Brain pericyte (primary cell): ENCODE measurements at places on chromosomes 6 and 20.

- DNase-seq = no peak
Observed at GRCh38 chr6:112153926-112154607, 66.7 kb downstream of the FAM229B start.

GRCh38 chr6:112909781-112910180, 562.7 kb downstream of the RFPL4B start:
- DNase-seq = no peak

DNA sequence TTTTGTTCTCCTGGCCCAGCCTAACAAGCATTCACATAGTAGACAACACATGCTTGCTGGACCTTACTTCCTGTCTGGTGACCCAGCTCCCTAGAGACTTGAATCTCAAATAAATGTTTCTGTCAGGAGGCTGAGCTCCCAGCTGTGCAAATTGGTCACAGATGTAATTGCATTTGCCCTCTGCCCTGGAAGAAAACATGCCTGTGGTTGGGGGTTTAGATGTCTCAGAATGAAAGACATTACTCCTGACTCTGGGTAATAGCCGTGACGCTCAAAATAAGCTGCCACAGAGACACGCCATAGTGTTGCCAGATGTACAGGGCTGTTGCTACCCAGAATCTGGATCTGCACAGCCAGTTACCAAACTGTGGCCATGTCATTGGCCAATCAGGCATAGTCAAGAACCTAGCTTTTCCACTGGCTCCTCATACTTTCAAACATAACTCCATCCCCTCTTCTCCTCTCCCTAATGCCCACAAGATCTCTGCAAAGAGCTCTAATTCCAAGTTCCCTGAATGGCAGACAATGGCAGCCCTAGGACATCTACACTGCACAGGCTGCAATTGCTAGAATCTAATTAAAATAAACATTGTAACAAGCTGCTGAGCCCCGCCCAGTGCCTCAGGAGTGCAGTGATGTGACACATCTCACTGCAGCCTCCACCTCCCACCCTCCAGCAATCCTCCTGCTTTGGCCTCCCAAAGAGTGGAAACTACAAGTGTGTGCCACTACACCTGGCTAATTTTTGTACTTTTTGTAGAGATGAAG, 32.8 kb upstream of the GMPR start:
- peak; percentile 97 for DNase-seq

- peak; percentile 50 for DNase-seq
Observed at GRCh38 chr6:150857062-150857944, 8.2 kb upstream of the MTHFD1L start.

GRCh38 chr6:135181333-135182070, 394 bp downstream of the MYB start:
- no peak for DNase-seq

DNA sequence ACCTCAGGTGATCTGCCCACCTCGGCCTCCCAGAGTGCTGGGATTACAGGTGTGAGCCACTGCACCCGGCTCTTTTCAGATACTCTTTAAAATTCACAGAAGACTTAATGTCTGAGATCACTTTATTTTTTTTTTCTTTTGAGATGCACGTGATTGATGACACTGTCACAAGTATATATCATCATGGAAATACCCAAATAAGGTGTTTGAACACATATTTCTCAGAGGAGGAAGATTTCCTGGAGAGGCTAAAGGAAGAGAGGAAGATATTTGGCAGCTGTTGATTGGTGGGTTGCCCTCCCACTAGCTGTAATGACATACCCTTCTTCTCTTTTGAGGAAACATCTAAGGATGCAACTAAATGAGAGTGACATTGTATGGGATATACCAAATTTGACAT, 225.9 kb upstream of the CITED2 start:
- no peak for DNase-seq

- no peak for DNase-seq
Observed at GRCh38 chr6:70130865-70131264, 172.0 kb downstream of the COL9A1 start.

DNA sequence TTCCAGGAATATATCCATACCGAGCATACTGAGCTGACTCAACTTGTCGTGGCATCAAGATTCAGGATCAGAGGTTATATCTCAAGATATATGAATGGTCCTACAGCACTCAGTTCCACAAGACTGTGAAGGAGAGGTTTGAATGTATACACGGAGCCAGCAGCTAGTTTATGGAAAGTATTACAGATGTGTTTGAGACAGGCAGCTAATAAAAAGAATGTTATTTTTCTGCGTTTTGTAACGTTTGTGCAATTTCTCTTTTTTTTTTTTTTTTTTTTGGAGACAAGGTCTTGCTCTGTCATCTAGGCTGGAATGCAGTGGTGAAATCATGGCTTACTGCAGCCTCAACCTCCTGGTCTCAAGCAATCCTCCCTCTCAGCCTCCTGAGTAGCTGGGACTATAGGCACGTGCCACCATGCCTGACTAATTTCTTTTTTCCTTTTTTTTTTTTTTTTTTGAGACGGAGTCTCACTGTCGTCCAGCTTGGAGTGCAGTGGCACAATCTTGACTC, 3.4 kb upstream of the FAM110A start:
- no peak for DNase-seq

GRCh38 chr20:2038161-2038560, 44.3 kb upstream of the PDYN start:
- DNase-seq = no peak

- DNase-seq = peak; percentile 38
Observed at GRCh38 chr6:39357998-39358686, 35.6 kb upstream of the KCNK16 start.

DNA sequence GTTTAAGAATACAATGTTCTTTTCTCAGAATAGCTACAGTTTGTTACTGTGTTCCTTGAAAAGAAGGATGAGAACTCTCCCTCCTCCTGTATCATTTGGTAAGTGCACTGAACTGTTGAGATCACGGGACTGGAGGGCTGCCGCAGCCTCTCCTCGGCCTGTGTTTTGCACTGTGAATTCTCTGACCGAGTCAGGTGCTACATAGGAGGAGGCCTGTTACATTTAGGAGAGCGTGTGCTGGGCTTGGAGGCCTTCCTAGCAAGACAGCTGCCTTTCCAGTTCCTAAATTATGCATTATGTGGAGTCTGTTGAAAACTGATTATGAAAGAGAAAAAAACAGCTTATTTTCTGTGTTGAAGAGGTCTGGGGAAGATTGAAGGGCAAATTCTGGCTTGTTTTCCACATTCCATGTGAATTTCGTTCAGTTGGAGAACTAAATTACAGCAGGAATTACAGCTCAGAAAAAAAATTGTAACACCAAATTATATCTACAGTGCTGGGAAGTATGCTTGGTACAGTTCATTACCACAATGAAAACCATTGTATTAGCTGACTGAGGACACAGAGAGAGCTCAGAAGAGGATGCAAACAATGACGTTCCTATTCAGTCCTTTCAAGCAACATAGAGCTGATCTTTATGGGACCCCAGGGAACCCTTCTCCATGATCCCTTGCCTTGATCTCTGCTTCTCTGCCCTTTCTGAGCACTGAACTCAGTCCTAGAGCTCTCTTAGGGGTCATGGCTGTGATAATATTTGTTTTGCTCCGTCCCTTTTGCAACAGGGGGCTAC, 2.8 kb downstream of the TMC2 start:
- no peak for DNase-seq

GRCh38 chr20:44549123-44549522, 27.3 kb upstream of the SERINC3 start:
- DNase-seq = no peak

DNA sequence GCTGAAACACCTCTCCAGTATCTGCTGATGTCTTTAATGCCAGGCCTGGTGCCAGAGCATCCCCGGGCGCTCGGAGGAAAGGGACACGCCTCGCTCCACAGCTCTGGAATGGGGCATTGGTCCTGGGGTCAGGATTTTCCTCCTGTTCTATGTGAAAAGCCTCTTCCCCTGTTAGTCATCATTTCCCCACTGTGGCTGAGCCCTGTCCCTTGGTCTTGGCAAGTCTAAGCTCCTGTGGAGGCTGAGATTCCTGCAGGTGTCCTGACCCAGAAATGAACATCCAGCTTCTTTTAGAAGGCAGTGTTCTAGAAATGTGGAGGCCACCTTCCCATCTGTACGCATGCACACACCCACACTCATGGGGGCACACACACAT, 19.4 kb downstream of the SYNDIG1 start:
- DNase-seq = no peak

- DNase-seq = no peak
Observed at GRCh38 chr20:14599613-14600012, 262.2 kb upstream of the FLRT3 start.

DNA sequence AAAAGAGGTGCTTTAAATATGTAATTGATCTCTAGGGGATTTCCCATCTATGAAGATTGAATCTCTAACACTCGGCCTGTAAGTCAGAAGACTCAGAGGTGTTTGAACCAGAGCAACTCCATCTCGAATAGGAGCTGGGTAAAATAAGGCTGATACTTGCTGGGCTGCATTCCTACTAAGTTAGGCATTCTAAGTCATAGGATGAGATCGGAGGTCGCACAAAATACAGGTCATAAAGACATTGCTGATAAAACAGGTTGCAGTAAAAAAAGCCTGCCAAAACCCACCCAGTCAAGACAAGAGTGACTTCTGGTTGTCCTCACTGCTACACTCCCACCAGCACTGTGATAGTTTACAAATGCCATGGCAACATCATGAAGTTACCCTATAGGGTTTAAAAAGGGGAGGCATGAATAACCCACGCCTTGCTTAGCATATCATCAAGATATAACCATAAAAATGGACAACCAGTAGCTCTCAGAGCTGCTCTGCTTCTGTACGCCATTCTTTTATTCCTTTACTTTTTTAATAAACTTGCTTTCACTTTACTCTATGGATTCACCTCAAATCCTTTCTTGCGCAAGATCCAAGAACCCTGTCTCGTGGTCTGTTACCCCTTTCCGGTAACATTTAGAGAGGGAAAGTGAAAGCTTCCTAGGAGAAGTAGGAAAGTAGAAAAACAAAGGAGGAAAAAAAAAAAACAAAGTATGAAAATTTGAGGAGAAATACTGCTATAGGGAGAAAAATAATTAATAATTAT, 129.7 kb upstream of the PHACTR1 start:
- no peak for DNase-seq

DNA sequence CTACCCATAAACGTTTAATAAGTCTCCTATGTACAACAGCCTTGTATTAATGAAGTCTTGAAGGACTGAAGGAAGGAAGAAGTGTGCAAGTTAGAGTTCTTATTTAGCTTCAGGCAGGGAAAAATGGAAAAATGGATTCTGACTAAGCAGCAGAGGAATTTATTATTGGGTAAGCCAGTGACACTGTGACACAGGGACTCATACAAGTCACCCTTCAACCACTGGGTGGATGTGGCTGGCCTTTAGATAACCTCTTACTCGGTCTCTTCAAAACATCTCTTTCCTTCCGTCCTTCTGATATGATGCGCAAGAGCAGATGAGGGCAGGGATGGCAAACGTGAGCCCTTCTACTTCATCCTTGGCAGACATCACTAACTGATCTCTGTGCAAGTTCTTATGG, 145.6 kb downstream of the DHX35 start:
- DNase-seq = no peak

DNA sequence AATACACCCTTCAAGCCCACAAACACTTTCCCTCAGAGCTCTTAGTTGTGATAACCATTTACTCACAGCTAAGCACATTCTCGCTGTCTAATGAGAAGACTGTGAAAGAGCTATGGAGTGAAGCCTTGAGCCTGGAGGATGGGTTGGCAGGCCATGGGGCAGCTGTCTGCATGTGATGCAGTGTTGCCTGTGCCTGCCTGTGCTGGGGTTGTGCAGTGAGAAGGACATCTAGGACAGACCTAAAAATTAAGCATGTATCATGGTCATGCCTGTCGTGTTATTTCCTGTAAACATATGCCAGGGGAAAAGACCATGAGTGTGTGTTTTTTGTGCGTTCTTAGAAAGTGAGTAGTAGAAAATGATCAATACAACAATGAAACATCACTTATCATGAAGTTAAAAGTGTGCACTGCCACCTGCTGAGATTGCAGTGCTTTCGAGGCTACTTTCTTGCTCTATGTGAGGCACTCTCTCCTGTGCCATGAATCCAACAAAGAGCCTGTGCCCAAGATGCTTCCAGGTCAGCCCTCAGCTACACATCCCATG, 8.1 kb upstream of the ZC3H12D start:
- DNase-seq = no peak

DNA sequence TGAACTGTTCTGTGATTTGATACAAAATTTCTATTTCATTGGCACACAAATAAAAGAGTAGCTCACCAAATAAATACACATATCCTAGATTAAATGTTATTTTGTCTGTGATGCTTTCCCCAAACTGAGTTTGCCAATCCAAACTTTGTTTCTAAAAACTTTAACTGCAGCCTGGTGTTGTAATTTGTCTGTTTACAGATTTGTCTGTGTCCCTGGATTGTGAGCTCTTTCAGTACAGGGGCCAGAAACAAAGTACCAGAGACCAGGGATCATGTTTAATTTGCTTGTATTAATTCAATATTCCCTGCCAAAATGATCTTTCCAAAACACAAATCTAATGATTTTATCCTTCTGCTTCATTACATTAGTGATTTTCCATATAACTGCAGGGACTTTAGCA, 1044.6 kb upstream of the GJE1 start:
- DNase-seq = no peak

GRCh38 chr6:170378502-170378901, 71.9 kb downstream of the FAM120B start:
- no peak for DNase-seq

DNA sequence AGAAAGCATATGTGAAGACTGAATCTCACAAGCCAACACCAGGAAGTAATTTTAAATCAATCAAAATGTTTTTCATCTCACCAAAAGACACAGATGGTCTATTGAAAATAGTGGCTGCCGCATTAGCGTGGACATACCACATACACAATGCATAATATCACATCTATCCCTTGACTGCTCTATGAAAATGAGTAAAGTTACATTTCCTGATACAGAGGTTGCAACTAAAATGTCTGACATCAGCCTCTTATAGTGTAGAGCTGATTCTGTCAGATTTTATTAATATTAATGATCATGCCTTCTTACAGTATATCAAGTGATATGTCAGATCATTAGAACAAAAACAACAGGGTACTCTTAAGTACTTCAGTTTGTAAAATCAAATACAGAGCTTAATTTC, 339.8 kb upstream of the EPHA7 start:
- DNase-seq = no peak

- DNase-seq = no peak
Observed at GRCh38 chr6:147614501-147614900, 106.0 kb downstream of the SAMD5 start.

- DNase-seq = no peak
Observed at GRCh38 chr6:33112148-33112547, 36.4 kb downstream of the HLA-DPB1 start.

DNA sequence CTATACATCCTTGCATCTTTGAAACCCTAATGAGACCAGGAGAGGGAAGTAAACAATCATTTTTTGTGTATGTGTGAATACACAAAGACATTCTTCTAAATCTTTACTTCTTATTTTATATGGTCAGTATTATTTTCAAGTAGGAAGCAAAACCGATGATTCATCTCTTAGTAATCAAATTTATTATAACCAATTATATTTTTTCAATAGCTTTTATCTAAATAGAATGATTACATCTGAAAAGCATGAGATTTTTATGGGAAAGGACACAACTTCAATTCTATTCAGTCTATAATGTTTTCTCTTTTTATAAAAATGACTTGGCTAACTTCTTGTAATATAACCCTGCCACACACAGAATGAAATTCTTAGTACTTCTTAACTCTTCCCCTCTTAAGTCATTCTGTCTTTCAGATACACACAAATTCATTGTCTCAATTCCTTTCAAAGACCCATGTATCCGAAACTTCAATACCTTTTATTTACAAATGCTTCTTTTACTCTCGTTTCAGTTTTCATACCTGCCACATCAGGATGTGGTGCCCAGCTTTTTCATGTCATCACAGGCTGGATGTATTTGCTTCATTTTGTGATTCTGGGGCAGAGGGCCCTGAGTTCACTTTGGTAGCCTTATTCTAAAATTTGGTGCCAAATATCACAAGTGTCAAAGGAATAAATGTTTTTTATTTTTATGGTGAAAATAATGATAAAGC, 227.0 kb downstream of the PHF3 start:
- DNase-seq = no peak
